ENCODE measurements at places on chromosomes 16 and 17.

DNA sequence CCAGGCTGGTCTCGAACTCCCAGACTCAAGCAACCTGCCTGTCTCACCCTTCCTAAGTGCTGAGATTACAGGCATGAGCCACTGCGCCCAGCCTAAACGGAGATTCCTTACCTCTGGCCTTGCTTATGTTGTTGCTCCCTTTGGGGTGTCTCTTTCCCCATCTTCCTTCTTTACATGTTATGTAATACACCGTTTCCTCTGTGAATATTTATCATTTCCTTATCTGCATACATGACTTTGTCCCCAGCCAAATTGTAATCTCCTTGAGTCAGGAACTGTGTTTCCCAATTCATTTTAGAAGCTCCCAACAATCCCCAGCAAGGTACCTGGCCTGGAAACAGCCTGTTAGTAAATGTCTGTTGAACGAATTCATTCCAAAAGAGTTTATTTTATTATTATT is 15.7 kb downstream of the COPZ2 start:
- no peak for DNase-seq

GRCh38 chr16:23125277-23125676 is 24.0 kb downstream of the USP31 start:
- DNase-seq, result no peak

DNA sequence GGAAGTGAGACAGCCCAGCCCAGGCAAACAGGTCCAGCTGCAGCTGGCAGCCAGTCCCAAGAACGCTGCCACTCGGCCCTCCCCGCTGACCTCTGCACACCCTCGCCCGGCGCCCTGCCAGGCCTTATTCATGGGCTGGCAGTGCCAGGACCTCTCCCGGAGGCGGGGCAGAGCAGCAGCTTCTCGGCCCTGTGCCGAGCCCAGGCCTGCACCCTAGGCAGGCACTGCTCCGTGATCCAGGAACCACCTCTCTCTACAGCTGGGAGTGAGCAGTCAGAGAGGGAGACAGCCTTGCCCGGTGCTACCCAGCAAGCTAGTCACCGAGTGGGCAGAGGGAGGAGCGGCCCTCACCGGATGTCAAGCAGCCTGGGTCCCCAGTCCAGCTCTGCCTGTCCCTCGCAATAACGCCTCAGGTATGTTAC is 79.9 kb upstream of the CBX4 start:
- no peak for DNase-seq

GRCh38 chr17:55709984-55710383 is 12.7 kb downstream of the TMEM100 start:
- DNase-seq, result no peak

GRCh38 chr16:1819611-1820010 is 7.0 kb downstream of the HAGH start:
- DNase-seq, result no peak

- no peak for DNase-seq
Observed at GRCh38 chr17:38428643-38429371, 543 bp downstream of the ARHGAP23 start.
